ENCODE measurements at places on chromosomes 2 and 18. TPM values are rescaled to one million over a fixed set of nuclear protein-coding genes. Genes with fewer than 3 reads are reported as not detected.

The ADD2 gene
- not detected for total RNA-seq

The TSPYL6 gene
- total RNA-seq, result not detected

The NXPH2 gene
- total RNA-seq, result not detected

The FSHR gene
- total RNA-seq, result not detected

The KATNAL2 gene
- 0.32 TPM for total RNA-seq
